ENCODE measurements at places on chromosomes 3 and 15.

GRCh38 chr15:70495991-70496599 lies 267.3 kb downstream of the UACA start:
- DNase-seq, result no peak

- no peak for DNase-seq
Measured at GRCh38 chr3:14162178-14162577, 16.2 kb downstream of the XPC start.

- no peak for DNase-seq
Measured at GRCh38 chr3:160403796-160404470, 4.5 kb downstream of the SMC4 start.

DNA sequence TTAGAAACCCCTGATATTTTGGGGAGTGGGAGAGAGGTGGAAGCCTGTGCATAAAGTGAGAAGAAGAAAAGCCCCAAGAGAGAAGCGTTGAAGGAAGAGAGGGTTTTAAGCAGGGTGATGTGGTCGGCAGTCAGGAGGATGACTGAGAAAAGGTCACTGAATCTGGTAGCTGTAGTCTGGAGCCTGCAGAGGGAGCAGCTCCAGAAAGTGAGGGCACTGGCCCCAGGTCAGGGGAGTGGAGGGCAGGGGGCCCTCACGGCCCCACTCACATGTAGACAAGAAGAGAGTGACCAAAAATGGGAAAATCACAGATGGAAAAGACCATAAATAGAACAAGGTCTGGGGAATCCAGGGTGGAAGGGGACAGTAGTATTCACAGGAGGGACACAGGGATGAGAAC lies 105.5 kb downstream of the RYK start:
- no peak for DNase-seq

DNA sequence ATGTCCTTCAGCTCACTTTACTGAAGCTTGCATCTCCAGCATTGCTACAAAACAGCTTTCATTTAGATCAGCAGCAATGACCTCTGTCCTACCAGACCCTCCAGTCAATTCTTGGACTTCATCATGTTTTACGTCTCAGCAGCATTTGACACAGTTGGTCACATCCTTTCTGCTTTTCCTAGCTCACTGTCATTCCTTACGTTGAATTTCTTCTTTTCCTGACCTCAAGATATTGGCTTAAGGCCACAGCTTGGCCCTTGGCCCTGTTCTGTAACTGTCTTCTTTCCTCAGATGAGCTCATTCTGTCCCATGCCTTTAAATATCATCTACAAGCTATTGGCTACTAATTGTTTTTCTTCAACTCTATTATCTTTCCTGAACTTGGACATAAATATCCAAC lies 576.2 kb upstream of the KCNMB2 start:
- no peak for DNase-seq

GRCh38 chr15:36172955-36173354 lies 406.5 kb upstream of the CDIN1 start:
- DNase-seq, result no peak
